ENCODE measurements at places on chromosomes 11 and 22.

- DNase-seq: no peak
These were observed 13.2 kb downstream of the RAC2 start for GRCh38 chr22:37230673-37231405.

- DNase-seq: no peak
These were observed 111.6 kb downstream of the CEP164 start for GRCh38 chr11:117439256-117439655.

DNA sequence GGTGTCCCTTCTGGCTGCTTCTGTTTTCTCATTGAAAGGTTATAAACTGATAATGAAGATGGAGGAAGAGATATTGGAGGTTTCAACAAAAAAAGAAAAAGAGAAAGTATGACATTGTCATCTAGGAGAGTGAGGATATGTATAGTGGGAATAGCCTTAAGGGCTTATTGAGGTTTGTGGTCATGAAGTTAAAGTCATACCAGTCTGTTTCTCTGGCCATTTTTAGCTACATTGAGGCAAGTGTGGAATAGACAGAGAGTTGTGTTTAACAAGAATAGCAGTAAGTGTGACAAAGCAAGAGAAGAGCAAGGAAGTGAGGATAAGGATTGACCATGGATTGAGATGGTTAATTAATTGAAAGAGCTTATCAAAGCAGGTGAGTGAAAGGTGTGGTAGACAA is 110.4 kb downstream of the ELP4 start:
- DNase-seq: no peak

DNA sequence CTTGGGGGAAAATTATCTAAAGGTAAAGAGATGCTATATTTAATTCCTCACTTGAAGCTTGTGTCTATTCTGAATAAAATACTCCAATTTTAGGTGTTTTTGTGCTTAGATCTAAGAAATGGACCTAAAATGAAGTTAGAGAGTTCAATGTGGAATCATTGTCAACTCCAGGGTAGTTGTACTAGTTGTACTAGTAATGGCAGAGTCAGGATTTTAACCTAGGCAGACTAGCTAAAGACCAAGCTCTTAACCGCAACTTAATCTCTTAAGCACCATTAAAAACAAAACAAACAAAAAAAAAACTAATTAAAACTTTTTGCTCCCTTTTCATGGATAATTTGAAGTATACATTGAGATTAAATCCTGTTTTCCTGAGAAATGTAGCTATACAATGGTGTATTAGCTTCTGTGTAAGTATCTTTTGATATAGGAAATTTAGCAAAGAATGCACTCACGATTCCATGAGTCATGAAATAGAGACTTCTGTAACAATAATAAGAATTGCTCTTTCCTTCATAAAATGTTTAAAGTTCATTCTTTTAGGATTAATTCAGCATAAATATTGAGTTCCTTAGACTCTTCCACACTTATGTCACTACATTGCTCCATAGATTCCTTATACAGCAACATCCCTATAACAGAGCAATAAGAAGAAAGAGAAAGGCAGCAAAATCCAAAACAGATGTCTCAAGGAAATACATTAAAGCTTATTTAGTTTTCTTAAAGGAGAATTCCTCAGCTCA is 26.5 kb upstream of the SOX6 start:
- no peak for DNase-seq

- DNase-seq: no peak
These were observed 4.4 kb downstream of the DCPS start for GRCh38 chr11:126308271-126308671.

DNA sequence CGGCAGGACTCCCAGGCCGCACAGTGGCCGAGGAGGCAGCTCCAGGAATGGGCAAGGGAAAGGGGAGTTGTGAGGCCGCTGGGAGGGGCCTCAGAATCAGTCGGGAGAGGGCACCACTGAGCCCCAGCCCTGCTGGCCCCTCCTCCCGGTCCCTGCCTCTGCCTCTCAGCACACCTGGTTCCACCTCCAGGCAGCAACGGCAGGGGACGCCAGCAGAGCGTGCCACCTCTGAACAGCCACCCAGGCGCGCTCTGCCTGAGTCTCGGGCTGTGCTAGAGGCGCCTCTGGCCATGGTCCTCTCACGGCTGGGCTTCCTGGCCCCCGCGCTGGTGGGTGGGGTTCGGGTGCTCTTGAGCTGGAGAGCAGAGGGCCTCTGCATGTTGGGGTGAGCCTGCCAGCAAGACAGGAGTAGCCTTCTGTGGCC is 33.0 kb downstream of the MOB2 start:
- DNase-seq: no peak
